ENCODE measurements at places on chromosomes 4 and X. TPM values are rescaled to one million over a fixed set of nuclear protein-coding genes. Genes with fewer than 3 reads are reported as not detected.

DNA sequence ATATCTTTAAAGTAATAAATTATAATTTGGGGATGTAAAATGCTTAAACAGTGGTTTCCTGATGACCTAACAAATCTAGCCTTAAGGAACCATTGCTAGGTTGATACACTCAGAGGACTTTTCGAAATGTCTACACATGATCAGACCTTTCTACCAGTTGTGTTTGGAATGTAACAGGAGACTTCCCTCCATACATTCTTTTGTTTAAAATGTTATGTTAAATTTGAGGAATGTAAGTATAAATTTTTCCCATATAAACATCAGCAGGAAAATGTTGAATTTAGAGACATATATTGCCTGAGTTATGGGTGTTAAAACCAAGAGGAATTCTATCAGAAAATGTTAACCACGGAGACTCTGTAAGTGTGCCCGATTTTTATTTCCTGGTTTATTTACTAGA, 190.6 kb upstream of the SPRY1 start:
- DNase-seq: no peak

- DNase-seq: no peak
These were observed 72.6 kb upstream of the SPRY1 start for GRCh38 chr4:123323998-123324397.

KLHL2 gene
- total RNA-seq: 14.1 TPM

PRRG3 gene
- 0.97 TPM for total RNA-seq

DNA sequence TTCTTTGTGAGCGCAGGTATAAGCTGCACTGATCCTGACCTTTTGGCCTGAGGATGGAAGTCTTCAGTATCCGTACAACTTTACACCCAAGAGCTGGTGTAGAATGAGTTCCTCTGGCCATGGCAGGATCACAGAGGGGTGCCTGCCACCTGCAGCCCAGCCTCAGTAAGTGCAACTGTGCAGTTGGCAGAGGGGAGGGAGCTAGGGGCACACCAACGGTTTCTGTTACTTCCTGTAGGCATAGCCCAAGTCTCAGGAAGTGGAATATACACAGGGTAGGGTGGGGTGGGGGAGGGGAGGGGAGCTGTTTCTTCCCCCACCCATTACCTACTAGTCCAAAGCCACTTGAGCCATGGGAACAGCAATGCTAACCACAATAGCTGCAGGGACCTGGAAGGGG, 85.4 kb upstream of the GBA3 start:
- DNase-seq: no peak

SORCS2 gene
- total RNA-seq: 4.6 TPM

SSX4B gene
- total RNA-seq: not detected

- DNase-seq: no peak
These were observed 66.1 kb upstream of the SOD3 start for GRCh38 chr4:24729119-24729730.

GRCh38 chrX:15143050-15143824, 126.6 kb downstream of the ASB9 start:
- no peak for DNase-seq

DNA sequence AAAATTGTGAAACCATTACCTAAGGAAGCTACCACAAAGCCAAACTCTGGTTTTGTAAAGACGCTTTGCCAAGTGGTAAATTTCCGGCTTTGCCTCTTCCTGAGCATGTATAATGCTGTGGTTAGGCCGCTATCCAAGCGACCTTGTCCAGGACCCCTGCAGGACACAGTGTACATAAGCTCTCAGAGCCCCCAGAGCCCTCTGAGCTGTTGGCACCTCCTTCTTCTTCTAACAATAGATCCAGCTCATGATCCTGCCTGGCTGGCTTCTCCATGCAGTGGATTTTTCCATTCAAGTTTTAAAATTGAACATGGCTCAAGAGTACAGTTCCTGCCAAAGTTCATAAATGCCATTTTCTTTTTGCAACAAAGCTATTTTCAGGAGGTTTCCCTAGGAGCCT, 326.7 kb downstream of the MAPK10 start:
- no peak for DNase-seq

DNA sequence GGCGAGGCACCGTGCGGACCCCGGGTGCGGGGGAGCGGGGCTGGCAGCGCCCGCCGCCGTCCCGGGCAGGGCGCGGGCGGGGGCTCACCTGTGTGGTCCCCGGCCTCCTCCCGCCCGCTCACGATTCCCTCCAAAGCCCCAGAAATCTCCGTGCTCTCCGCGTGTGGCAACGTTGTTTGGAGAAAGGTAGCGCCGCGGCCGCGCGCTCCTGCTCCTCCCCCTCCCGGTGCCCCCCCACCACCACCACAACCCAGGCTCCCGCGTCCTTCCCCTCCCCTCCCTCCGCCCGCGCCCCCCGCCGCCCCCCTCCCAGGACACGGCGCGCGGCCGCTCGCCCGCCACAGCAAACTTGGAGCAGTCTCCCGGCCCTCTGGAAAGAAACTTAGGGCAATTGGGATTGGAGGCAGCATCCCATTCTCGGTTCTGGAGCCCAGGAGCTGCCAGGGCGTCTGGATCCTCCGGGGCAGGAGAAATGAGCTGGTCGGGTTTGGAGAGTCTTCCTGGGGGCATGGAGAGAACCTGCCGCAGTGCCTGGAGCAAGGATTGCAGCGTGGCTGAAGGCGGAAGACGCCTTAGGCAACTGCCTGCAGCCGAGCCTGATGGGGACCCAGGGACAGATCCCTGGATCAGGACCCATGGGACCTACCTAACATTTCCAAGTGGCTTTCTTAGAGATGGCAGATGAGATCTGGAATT, 855 bp downstream of the KLF3 start:
- peak; percentile 83 for DNase-seq

DNA sequence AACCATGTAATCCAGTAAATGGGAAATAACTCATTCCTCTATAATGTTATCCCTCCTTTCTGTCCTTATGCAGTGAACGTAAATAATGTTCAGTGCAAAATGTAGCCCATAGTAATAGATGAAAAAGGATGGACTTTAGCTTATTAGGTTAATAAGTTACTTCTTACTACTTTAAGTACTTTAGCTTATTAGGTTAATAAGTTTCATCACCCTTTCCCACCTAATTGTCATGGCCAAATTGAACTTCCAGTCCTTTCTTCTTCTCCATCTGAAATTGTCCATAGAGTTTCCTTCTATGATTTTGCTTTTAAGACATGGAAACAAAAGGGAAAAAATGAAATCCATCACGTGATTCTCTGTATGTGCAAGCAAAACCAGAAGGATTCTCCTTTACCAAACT, 15.2 kb upstream of the TMEM165 start:
- DNase-seq: no peak

PARM1 gene
- total RNA-seq: 17.7 TPM

DNA sequence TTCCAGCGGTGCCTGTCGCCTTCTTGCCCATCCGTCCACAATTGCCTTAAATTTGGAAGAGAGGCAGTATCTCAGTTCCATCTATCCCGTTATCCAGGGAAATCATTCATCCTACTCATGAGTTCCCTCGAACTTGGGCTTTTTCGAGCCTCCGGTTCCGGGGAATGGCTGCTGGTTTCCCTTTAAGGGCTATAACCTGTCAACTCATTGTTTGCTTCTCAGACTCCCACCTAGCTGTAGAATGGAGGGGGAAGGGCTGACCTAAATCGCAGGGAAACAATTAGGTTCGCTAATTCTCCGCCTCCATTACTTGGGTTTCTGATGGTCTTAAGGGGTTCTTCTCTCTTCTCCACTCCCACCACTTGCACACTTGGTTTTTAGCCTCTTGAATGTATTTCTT, 1.2 kb downstream of the UCHL1 start:
- no peak for DNase-seq

GRCh38 chr4:98993419-98994071, 2.0 kb upstream of the METAP1 start:
- DNase-seq: no peak

GRCh38 chr4:120977435-120977997, 55.0 kb upstream of the PRDM5 start:
- no peak for DNase-seq

- DNase-seq: no peak
These were observed 36.9 kb downstream of the INTU start for GRCh38 chr4:127669691-127670090.

DNA sequence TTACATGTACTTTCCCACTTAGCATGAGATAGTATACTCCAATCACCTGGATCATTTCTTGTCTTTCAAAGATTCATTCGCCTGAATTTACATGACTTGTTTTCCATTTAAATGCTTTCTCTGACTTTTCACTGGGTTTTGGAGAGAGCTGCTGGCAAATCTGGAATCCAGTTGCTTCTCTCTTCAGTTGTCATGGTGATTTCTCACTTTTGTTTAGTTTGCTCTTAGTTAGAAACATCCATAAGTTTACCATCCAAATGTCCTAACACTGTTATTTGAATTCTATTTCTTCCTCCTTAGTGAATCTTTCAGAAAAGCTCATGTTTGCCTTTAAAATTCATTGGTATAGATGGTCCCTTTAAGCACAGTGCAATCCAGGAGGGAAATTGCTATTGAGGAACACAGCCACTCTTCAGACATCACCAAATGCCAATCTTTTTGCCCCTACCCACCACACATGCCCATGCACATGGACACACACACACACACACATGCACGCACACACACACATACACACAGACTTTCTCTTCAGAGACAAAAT, 51.7 kb downstream of the REELD1 start:
- DNase-seq: no peak

- no peak for DNase-seq
These were observed 448.9 kb upstream of the PABPC4L start for GRCh38 chr4:134650461-134650860.

DNA sequence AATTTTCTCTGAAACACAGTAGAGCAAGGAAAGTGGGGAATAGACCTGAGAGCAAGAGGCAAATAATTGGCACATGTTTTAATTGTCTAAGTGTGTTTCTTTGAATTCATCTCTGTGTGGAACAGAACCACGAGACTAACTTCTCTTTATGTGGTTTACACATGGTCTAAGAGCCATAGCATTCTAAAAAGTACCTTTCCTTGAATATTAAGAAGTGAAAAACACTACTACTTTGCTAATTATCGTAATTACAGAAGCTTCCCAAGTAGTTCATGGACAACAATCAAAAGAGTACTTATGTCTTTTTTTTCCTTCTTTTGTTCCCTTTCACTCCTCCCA, 2.9 kb upstream of the CYBB start:
- no peak for DNase-seq

DNA sequence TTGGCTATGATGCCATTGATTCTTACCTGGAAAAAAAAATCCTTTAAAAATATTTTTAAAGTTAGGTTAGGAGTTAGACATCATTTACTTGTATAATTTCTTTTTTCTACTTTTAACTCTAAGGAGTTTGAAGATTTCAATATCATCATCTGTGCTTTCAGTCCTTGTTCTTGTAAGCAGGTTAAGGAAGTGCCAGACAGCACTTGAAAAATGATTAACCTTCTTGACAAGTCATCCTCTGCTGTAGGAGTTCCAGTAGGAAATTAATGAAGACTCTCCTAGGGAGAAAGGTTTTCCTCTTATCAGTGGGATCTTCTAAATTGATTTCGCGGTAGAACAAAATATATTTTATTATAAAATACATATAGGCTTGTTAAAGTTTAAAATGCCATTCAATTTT, 29.1 kb upstream of the ANAPC4 start:
- no peak for DNase-seq

GPR34 gene
- total RNA-seq: 2.7 TPM

- no peak for DNase-seq
These were observed 7.7 kb downstream of the COL4A5 start for GRCh38 chrX:108447303-108447702.

DNA sequence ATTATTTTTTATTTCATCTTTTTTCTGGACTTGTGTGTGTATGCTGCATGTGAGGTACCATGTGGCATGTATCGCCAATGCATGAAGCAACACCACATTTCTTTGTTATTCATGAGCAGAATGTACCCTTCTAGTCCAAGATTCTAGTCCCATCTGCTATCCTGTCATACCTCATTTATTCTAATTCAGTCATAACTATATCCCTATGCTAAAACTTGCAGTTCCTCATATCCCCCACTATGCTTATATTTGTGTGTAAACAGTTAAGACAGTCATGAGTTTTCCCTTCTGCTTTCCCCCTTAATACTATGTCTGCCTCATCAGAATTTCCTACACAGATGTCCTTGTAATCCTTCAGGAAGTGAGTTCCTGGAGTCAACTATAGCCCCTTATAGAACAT, 19.7 kb downstream of the OCRL start:
- no peak for DNase-seq

CENPE gene
- 5.3 TPM for total RNA-seq

DNA sequence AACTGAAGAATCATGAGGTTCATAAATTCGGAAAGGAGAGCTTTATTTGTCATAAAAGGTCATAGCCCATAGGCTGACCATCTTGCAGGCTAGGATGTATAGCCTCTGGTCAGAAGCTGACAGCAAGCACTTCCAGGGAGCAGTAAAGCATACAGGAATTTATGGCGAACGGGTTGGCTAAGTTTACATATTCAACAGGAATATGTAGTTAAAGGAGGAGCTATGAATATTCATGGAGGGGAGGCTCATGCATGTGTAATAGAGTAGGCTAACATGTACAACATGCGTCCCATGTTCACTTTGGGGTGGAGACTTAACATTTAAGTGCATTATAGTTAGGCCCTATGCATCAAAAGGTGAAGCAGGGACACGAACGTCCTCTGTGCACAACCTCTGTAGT, 1425.7 kb upstream of the TENM3 start:
- DNase-seq: no peak

DNA sequence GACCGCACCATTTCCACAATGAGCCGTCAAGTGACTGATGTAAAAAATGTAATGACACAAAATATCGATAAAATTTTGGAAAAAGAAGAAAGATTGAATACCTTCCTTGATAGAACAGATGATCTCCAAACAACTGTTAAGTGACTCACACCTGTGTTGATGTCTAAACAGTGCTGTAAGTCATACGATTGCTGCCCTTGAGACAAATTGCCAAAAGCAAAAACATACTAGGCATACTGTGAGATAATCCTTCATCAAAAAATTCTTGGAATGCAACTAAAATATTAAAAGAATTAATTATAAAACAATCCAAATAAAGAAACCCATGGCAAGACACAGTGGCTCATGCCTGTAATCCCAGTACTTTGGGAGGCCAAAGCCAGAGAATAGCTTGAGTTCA, 53.4 kb downstream of the HNRNPD start:
- DNase-seq: no peak

- DNase-seq: peak; percentile 62
These were observed 97.9 kb downstream of the ADRA2C start for GRCh38 chr4:3863841-3864741.

DNA sequence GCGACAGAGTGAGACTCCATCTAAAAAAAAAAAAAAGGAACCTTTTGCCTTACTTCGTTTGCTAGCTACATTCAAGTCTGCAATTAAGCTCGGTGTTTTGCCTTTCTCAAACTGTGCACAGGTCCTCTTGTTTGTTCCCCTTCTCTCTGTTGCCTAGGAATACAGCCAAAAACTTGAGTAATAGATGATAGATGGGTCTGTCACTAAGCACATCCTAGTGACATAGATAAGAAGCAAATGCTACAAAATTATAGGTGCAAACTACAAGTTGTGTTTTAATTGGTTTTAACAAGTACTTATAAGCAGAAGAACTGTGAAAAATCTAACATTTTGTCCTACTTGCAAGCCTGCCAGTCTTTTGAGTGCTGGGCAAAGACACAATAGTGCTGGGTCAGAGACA, 95.2 kb downstream of the SNCA start:
- no peak for DNase-seq

Measured in suprapubic skin (tissue), 4 donors.